ENCODE measurements at places on chromosomes 1 and 21. TPM values are rescaled to one million over a fixed set of nuclear protein-coding genes. Genes with fewer than 3 reads are reported as not detected.

Gene FMO5
- 1.0 TPM for total RNA-seq

Gene KRTAP19-5
- total RNA-seq, result not detected

Gene PLOD1
- 118 TPM for total RNA-seq

Gene FHAD1
- total RNA-seq, result 1.7 TPM

Gene ACOT7
- 7.5 TPM for total RNA-seq

Gene C1orf210
- total RNA-seq, result not detected

Gene OR2T11
- total RNA-seq, result not detected

Gene CELA3B
- not detected for total RNA-seq

Gene PLEKHA6
- total RNA-seq, result 2.2 TPM

Gene H3-3A
- total RNA-seq, result 351 TPM

Gene PLPP3
- total RNA-seq, result 136 TPM
